ENCODE measurements at places on chromosomes 5 and 9.

DNA sequence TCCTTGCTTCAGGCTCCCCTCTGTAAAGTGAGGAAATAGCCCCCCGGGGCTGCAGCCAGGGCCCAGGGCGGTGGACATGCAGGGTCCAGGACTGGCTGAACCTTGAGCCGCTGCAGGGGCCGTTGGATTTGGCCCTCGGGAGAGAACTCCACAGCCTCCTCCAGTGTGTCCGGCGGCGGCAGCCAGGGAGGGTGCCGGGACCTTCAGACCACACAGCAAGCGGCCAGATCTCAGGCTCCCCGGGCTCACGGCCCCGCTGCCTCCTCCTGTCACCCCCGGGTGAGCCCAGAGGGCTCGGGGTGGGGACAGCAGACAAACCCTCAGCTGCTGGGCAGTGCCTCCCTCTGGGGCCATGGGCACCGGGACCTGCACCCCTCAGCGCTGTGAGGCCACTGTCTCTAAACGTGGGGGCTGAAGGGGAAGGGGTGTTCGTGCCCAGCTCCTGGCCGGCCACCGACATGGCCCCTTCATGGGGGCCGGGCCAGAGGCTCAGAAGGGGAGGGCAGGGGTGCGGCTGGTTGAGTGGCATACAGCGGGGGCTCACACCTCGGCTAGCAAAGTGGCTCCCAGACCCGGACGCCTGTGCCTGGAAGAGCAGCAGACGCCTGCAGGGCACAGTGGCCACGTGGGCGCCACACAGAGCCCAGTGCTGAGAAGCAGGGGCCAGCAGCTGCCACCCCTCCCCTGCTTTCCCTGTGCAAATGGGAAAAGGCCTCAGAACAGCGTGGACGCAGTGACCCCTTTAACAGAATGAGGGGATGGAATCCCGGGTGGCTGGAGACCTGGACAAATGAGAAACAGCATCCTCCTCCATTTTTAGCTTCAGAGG is 19.7 kb downstream of the SLC9A3 start:
- DNase-seq, result no peak

DNA sequence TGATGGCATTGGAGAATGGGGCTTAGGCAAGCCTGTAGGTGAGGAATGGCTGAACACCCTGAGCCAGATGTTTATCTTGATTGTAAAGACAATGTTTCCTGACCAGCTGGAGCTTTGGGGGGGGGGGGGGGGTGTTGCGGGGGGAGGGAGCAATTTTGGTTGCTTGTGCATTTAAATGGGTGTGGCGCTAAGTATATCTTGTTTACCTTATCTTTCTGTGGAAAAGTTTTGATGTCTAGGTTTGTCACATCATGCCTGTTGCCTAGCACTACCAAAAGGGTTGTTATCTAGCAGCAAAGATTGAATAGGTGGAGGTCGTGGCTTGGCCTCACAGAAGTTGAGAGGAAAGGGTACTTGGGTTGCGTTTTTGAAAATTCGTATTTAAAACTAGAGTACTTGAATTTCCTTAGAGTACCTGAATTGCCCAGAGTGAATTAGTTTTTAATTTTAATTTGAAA is 1.3 kb downstream of the SMAD5 start:
- DNase-seq, result no peak

DNA sequence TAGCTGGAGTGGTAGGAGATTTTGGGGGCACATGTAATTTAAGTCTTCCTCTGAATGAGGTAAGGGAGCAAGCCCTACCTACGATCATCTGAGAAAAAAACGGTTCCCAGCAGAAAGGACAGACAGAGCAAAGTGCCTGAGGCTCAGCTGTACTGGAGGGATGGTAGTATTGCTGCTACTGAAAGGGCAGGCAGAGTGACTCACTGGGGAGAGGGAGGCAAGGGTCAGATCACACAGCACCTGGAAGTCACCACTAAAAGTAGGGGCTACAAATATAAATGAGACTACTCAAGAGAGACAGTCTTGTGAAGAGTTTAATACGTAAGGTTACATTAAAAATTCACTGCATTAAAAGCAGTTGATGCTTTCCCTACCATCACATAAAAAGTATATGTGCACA is 75.9 kb downstream of the NFIB start:
- DNase-seq, result no peak

- DNase-seq, result no peak
Observed at GRCh38 chr9:109001275-109001676, 12.0 kb downstream of the CTNNAL1 start.

GRCh38 chr9:33320568-33321261 is 30.4 kb downstream of the NFX1 start:
- DNase-seq, result no peak

DNA sequence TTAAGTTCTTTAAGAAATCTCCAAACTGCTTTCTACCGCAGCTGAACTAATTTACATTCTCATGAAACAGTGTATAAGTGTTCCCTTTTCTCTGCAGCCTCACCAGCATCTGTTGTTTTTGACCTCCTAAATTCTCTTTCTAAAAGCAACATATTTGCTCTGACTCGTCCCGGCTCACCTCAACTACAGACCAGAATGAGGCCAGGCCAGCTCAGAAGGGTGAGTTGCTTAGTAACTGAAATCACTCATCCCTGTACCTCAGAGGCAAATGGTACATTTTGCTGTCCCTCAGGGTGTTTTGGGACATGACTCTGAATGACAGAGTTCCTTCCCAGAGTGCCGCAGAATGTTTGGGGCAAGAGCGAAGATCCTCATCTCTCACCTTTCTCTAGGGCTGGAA is 127.5 kb downstream of the FRMD3 start:
- no peak for DNase-seq

DNA sequence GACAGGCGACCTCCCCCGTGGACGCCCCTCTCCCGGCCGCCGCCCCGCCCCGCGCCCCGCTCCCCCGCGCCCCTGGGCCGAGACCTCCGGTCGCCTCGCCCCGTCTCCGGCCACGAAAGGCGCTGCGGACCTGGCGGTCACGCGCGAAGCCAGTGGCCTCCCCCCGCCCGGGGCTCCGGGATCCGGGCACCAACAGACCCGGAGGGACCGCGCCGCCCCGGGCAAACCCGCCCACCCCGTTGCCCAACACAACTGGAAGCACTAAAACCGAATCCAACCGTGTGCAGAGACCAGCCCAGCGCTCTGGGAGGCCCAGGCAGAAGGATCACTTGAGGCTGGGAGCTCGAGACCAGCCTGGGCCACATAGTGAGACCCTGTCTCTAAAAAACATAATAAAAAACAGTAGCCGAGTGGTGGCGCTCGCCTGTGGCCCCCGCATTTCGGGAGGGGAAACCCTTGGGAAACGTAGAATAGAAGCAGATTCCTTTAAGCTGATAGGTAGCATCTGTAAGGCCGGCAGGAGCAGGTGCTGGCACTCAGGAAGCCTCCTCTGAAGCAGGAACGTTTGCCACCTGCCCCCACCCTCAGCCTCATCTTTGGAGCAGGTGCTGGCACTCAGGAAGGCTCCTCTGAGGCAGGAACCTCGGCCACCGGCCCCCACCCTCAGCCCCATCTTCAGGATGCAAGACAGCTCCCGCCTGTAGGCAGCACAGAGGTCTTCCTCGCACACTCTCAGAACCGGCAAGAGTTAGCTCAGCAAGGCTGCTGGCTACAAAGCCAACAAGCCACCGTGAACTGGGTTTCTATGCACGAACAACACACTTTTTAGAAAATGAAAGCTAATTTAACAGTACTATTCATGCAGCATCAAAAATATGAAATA is 4.6 kb upstream of the SLC9A3 start:
- no peak for DNase-seq

DNA sequence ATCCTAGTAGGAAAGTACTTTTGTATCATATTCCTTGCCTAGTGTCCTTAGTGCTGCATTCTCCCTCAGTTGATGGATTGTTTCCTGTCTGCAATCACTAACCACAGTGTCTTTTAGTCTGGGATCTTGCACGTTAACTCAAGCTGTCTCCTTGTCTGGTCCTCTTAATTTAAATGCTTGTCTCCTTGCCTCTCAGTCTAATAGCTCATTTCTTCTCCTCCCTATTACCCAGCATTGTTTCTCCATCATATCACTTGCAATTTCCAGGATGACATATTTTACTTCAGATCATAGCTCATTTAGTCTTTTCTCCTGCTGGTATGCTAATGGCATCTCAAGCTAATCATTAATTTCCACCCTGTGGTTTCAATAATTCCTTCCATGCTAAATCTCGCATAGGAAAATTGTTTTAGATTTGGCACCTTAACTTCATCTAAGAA is 2052.0 kb upstream of the C9orf72 start:
- no peak for DNase-seq

GRCh38 chr9:103942200-103942599 is 151.9 kb upstream of the SMC2 start:
- DNase-seq, result no peak

DNA sequence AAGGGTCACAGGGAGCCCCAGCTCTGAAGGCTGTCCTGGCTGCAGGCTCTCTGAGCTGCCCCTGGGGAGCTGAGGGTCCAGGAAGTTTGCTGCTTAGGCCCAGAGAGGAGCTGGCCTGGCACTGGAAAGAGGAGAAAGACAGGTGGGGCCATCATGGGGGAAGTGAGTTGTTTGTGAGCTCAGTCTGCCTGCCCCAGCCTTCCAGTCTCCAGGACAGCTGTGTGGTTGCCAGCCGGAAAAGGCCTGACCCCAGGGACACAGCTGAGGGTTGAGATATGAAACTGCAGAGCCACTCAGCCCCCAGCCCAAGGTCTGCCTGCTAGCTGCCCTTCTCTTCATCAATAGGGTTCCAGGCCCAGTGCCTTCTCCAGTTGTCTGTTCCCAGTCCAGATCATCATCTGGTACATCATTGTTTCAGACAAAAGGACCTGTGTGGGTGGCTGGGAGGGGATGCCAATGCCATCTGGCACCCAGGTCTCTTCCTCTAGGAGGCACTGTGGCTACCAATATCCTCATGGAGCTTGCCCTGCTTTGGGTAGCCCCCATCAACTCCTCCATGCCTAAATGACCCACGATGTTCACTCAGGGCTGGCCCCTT is 4.3 kb upstream of the DDX41 start:
- no peak for DNase-seq

- DNase-seq, result no peak
Observed at GRCh38 chr9:111622626-111623025, 8.5 kb upstream of the DNAJC25 start.

DNA sequence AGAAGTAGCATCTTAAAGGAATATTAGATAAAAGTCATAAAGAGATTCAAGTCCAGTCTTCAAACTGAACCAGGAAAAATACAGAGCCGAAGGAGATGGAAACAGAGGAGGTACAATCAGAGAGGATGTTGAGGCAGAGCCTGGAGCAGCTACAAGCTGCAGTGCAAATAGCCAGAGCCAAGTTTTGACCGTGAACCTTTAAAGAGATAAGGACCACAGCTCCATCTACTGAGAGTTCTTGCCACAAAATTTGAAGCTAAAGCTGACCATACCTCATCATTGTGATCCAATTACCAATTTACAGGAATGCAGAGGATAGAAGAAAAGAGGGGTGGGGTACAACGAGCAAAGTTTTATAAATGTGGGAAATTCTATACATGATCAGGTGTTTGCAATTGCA is 10.4 kb upstream of the DEPDC1B start:
- DNase-seq, result no peak

- DNase-seq, result no peak
Observed at GRCh38 chr9:14705079-14705478, 11.8 kb upstream of the ZDHHC21 start.

DNA sequence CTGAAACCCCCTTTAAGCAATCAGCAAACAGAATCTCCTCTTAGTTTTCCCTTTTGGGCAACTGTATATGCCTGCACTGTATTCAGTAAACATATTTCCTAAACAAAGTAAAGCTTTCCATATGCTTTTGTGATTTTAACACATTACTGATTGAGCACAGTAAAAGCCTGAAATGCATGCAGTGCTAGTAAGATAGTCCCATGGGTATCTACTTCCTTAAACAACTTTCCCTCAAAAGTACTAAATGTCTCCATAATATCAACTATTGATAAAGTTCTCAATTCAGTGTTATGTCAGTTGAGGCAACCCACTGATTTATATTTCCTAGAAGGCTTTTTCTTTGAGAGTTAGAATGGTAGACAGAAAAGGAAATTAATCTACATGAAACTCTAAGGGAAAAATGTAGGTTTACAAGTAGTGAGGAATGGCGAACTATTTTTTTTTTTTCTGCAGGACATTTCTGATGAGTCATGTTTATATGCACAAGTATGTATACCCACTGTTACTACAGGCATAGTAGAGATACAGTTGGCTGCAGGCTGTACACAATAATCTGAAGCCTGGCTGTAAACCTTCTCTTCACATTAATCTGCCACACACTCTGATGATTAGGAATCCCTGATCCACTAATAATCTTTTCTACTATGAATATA is 31.2 kb upstream of the CEP120 start:
- no peak for DNase-seq

Data from vagina (tissue), 2 donors.